ENCODE measurements at places on chromosomes 12 and 14.

DNA sequence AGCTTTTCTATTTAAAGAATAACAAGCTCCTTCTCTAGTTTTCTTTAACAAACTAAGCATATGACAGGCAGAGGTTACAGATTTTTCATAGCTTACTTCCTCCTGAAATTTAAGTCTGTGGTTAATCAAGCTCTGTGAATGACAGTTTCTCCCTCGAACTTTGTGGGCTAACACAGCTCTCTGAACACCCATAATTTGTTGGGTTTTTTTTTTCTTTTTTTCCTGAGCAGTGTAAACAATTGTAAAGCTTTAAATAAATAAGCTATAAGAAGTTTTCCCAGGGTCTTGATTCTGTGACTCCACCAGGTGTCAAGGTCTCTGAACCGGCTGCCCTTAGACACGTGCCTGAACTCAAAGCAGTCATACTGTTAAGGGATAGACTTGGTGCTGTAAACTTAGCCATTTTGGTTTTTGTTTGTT is 128.1 kb upstream of the AMIGO2 start:
- DNase-seq, result no peak

DNA sequence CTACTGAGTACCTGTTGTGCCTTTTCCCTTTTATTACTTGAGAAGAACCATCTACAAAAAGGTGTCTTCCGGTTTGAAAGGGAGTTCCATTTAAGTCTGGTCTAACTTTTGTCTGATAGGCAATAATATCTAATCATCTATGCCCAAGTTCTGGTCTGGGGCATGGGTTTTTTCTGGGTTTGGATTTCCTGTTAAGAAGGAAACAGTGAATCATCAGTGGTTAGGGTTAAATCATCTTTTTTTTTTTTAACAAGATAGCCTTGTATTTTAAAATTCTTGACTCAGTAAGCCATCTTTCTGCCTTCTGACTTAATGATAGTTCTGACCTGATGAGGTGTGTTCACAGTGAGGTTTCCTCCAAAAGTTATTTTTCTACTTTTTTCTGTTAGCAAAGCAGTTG is 29.3 kb upstream of the CPNE8 start:
- no peak for DNase-seq

GRCh38 chr12:108701779-108702441 is 29.4 kb downstream of the CORO1C start:
- no peak for DNase-seq

DNA sequence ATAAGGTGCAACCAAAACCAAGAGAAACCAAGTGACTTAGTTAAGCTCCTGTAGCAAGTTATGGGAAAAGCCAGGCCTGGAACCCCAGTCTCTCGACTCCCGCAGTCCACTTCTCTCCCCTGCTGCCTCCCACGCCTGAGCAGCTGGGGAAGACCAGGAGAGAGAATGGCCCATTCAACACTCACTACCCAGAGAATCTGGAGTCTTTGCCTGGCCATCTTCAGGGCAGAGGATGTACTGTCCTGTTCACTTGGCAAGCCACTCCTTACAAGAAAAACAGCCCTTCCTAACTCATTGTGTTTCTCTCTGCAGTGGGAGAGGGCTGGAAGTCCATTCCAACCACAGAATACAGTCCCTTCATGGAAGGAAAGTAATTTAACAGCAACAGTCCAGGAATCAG is 1.8 kb downstream of the PITPNM2 start:
- no peak for DNase-seq

DNA sequence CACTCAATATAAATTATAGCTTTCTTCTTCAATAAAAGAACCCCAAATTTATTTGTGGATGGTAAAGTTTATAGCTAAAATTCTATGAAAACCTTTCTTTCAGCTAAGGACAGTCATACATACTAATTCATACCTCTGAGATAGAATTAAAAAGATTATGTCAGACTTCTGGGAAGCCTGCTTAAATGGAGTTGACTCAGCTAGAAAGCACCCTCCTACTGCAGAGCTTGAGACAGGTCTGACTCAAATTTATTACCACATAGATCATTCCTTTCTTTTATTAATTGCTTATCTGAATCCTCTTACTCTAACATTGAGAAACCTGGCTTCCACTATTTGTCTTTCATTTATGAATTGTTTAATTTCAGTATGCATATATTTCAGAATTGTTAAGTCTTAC is 1007.0 kb upstream of the LRFN5 start:
- no peak for DNase-seq

GRCh38 chr12:95789126-95790032 is 1.2 kb downstream of the NTN4 start:
- no peak for DNase-seq

DNA sequence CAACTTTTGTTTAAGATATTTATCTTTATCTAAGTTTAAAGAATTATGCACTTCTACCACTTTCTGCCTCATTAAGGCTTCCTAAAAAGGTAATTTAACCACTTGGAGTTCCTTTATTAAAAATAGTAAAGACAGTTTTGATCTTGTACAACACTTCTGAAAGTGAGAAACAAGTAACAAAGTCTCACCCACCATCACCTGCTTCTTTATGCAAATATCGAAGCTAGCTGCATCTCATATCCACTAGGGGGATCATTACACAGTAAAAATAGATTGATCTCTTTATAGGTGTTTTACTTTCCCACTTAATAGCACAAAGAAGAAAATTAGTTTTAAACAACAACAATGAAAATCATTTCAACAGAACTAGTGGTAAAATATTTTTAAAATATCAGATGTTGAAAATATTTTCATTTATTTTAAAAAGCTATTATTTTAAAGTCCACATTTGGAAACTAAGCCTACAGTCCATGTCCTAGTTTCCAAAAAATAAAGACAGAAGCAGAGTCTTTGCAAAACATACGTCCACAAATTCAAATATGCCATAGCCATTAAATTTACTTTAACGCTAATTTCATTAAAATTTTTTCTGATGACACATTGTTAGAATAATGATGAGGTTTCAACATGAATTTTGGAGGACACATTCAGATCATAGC is 160.0 kb upstream of the SOX5 start:
- no peak for DNase-seq

- DNase-seq, result no peak
Measured at GRCh38 chr12:91561301-91561957, 378.8 kb upstream of the DCN start.

DNA sequence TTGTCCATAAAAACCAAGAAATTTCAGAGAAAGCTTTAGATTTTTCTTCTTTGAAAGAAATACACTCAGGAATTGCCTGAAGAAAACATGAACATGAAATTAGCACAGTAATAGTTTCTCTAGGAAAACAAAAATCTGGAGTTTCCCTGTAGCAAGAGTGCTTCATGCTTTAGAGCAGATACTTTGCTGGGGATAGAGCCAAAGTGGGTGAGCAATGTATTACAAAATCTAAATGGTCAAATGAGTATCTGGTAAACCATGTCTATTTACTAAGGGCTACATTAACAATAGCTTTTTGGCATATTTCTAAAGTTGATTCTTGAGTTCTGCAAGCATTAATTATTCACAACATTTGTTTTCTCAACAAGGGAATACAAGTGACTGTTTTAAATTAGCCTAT is 26.2 kb downstream of the AVPR1A start:
- DNase-seq, result no peak

GRCh38 chr12:110284597-110284996 is 3.5 kb downstream of the ATP2A2 start:
- no peak for DNase-seq

DNA sequence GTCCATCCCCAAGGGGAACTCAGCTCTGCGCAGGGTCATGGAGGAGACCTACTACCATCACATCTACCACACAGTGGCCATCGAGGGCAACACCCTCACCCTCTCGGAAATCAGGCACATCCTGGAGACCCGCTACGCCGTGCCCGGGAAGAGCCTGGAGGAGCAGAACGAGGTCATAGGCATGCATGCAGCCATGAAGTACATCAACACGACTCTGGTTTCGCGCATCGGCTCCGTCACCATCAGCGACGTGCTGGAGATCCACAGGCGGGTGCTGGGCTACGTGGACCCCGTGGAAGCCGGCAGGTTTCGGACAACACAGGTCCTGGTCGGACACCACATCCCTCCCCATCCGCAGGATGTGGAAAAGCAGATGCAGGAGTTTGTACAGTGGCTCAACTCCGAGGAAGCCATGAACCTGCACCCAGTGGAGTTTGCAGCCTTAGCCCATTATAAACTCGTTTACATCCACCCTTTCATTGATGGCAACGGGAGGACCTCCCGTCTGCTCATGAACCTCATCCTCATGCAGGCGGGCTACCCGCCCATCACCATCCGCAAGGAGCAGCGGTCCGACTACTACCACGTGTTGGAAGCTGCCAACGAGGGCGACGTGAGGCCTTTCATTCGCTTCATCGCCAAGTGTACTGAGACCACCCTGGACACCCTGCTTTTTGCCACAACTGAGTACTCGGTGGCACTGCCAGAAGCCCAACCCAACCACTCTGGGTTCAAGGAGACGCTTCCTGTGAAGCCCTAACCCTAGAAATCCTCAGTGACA is 3.8 kb downstream of the FICD start:
- DNase-seq, result no peak

- no peak for DNase-seq
Measured at GRCh38 chr14:52352061-52352491, 38.0 kb downstream of the PTGER2 start.

- DNase-seq, result no peak
Measured at GRCh38 chr12:113145720-113146551, 3.6 kb upstream of the CFAP73 start.

GRCh38 chr12:120453977-120454376 is 7.7 kb downstream of the GATC start:
- DNase-seq, result peak; percentile 45

DNA sequence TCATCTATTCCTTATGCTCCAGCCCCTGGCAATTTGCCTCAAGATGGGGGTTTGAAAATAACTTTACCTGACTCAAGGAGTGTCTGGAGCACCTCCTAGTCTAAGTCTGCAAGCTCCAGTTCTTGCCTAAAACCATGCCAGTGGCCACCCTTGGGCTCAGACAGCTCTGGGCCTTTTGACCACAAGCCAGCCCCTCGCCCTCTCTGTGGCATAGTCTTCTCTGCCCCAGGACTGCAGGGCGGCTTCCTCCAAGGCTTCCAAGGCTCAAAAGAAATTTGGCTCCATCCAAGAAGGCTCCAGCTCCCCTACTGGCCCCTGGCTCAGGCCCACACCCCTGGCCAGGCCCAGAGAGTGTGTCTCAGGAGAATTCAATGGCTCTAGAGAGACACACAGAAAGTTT is 14.8 kb downstream of the ACVRL1 start:
- no peak for DNase-seq

- DNase-seq, result no peak
Measured at GRCh38 chr14:99784508-99784907, 8.7 kb upstream of the EML1 start.

Measured in D721Med (cell line).